COLO829 (cell line): ENCODE measurements at places on chromosomes 7 and 10.

DNA sequence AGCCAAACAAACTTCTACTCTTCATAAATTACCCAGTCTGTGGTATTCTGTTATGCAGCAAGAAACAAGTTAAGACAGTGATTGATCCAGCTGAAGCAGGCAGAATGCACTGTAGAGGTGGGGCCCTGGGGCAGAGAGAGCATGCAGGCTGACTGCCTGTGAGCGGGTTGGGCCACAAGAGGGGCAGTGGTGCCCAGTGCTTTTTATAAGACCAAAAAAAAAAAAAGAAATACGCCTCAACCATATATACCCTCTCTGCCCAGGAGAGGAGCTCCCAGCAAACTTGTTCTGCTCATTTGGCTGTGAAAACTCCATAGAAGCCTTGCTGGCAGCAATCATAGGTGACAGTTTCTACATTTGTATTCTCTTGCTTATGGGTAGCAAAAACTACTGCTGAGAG, 104.7 kb downstream of the SORBS1 start:
- DNase-seq: no peak

GRCh38 chr7:115409682-115410433, 488.0 kb downstream of the MDFIC start:
- no peak for DNase-seq

DNA sequence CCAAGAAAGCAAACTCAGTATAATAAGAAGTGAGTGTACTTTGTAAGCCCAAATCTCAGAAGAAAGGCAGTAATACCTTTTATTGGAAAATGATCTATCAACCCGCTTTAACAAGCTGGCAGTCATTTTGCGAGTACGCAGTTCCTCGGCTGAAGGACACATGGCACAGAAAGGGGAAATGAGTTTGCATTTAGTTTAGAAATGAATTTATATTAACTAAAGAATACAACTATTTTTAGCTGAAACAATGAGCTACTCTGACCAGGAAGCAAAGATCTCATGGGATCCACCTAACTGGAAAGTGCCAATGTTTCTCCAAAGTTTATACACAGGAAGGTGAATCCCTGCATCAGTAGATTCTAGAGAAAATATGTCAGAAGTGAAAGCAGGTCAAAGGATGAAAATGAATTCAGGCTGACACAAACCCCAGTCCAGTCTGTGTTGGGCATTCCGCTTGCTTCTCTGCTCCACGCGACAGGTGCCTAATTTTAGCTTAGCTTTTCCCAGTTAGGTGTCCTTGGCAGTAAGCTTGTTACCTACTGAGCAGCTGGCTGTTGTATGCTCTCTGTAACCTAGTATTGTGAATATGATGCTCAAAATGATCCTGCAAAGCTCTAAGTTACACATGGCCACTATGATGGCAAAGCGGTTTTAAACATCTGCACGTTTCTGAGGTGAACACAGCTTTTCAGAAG, 112.8 kb downstream of the LARP4B start:
- no peak for DNase-seq

- DNase-seq: no peak
Observed at GRCh38 chr10:78771260-78771659, 297.5 kb upstream of the ZMIZ1 start.

DNA sequence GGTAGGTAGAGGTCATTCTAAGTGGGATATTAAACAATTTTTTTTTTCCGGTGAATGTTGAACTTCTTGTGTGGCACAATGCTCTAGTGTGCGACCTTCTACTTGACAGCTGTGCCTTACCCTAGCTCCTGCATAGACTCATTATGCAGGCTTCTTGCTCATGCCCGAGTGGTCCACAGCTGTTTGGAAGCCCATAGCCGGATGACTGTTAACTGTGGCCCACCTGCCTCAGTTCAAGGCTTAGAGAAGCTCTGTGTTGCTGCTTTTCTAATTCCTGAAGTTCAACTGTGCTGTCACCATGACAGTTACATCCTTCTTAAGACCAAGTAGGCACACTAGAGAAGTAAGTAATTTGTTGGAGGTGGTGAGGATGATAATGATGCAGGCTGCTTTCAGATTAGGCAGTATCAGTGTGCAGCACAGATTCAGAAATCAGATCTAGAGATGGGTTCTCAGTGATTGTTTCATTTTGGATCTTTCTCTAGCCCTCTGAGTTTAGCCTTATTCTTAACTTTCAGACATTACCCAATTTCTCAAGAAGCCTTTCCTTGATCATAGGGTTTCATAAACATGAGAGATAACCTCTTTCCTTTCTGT, 278.4 kb downstream of the PHF14 start:
- no peak for DNase-seq

DNA sequence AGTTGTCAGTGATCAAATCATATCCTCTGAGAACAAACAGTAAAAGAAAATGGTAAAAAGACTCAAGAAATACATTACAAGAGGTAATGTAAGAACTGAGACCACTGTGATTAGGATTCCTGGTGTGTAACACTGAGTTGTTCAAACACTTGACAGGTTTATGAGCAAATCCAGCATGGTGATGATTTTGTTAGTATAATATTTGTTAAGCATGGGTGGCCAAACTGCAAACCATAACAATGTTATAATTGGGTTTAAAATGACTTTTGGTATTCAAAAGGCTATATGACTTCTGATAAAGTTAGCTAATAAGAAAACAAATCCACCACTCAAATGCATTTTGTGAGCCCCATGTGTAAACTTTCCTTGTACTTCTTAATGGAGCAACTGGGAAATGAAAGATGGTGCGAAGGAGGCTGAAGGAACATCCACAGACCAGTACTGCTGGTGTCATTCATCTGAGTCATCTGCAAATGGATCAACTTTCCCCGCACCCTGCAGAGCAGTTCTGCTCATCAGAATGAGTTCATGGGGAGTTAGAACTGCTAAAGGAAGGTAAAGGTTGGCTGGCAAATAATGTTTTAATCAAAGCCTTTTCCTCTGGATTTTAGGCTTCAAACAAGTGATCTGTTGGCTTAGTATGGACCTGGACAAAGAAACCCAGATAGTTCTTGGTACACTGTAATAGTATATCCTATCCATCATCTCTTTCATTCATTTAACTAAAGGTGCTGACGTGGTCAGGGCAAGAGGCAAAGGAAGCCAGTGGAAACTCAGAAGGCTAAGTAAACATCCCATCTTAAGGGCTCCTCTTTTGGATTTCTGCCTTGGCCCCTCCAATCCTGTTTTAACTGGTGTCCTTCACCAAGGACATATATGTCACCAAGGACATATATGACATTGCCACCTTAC, 45.0 kb downstream of the AFAP1L2 start:
- DNase-seq: no peak

DNA sequence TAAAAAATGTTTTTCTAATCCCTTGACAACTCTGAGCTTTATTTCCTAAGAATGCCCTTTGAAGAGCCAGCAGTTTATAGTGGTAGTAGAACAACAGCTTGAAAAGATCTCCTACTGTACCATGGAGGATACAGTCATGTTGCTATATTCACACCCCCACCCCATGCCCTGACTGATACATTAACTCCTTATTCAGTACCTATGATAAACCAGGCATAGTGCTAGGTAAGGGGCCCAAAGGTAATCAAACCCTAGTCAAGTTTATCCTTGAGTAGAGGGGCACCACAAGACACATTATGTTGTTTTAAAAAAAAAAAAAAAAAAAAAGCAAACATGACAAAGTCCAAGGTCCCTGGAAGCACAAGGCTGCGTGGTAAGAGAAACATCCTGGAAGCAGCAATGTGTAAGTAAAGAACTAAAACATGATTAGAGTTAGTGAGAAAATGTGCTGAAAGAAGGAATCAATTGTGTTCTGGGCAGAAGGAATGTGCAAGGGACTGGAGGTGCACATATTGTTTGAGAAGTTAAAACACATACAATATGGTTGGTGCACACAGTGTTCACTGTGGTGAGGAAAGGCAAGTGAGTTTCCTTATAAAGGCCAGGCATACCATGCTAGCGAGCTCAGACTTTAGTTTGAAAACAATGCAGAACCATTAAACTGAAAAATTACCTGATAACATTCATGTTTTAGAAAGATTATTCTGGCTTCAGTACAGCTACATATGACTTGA, 51.2 kb downstream of the PDE1C start:
- no peak for DNase-seq

DNA sequence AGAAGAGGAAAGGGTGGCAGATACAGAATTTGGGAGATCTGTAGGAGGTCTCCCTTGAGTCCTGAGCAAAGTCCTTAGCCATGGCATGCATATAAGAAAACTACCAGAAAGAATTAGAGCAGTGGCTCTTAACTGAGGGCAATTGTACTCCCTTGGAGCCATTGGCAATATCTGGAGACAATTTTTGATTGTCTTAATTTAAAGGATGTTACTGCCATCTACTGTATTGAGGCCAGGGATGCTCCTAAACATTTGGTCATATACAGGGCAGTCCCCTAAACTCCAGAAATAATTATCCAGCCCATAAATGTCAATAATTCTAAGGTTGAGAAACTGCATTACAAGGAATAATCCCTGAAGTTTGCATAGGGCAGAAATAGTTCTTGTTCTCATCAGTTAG, 136.4 kb upstream of the ODAD2 start:
- no peak for DNase-seq

DNA sequence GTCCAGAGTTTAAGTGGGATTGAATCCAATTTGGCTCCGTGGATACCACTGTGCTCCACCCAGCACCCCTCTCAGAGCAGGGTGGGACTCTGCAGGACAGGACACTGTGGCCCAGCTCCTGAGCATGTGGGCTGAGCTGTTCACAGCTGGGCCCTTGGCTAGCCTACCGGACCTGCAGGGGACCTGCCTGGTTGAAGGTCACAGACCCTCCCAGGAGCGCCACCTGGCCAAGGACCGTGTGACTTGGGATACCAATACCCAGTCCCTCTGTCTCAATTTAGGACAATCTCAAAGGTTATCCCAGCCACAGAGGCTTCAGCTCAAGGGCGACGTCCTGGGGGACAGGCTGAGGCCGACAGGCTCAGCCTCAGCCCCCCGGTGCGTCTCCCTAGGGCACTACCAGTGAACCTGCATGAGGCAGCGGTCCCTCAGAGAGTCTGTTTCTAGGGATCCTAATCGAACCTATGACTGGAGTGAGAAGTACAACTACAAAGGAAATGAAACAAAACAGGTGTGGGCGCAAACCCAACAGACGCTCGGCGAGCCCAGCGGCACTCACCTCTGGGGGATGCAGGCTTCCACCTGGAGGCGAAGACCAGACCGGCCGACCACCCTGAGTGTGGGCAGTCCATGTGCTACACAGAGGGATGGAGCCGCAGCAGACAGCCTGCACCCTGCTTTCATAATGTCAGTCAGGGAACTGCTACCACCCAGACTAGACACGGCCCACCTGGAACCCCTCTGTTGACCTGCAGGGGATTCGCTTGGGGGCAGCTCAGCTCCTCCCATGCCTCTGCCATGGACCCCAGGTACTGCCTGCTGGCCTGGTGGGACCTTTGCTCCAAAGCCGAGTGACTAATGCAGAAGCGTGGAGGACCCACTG, 103.7 kb downstream of the PAXIP1 start:
- no peak for DNase-seq

- no peak for DNase-seq
Observed at GRCh38 chr10:34884272-34884952, 69.3 kb upstream of the PARD3 start.

DNA sequence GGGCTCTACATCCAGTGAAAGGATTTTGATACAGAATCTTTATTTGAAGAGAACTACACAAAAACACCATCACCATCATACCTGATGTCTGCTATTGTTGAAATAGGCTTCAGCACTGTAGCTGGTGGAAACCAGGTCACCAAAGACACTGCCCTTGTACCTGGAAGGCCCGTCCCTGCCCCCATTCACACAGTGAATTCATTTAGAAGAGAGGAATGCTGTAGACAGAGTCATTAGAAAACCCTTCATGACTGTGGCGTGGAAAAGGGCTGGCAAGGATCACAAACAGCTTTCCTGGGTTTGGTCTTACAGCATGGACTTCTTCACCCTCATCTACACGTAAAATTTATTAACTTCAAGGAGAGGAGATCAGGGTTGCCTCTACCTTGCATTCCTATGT, 202.0 kb upstream of the NRP1 start:
- no peak for DNase-seq

GRCh38 chr7:73988197-73988596, 39.8 kb upstream of the ELN start:
- DNase-seq: peak; percentile 95

DNA sequence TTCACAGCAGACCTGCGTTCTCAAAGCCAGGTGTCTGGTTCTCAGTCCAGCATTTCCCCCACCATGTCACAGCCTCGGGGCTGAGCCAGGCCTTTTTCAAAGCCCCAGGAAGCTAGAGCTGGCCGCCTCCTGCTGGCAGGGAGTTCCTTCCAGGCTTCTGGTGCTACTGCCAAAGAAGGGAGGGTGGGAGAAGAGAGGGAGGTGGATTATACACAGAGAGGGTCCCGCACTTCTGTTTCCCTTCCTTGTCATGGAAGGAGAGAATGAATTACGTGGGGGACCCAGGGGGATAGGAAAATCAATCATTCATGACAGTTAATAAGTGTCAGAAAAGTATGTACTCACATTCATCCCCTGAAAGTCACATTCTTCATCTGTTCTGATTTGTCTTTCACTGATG, 600 bp upstream of the LGI1 start:
- DNase-seq: no peak

- no peak for DNase-seq
Observed at GRCh38 chr7:49805371-49806007, 32.1 kb downstream of the VWC2 start.

DNA sequence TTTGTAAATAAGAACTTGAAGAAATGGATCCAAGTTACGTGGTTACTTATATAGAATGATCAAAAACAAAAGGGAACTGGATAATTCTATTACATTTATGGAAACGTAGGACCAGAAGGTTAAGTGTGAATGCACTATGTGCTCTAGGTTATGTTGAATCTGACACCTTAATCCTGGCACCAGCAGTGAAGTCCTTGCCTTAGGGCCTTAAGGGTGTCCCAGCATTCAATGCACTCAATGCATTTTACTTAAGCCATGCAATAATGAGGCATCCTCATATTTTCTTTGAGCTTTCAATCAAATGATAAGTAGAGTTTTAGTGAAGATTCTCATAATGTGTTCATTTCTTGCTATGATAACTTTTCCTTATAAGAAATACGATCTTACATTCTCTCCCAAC, 178.3 kb upstream of the AGR3 start:
- DNase-seq: no peak

DNA sequence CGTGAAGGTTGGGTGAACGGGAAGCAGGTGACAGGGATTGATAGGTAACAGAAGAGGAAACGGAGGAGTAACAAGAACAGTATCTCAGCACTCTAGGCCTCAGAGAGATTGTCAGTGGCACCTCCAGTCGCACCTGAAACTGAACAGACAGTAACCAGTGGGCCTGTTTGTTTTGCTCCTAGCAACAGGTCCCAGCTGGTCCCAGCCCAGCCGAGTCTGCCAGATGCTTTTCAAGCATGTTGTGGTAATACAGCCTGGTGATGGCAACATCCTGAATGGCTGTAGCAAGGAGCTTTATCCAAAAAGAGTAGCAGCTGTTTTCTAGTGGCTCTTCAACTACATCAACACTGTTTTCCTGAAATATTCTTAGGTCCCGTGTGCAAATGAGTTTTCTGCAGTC, 4.7 kb downstream of the CACNB2 start:
- no peak for DNase-seq

DNA sequence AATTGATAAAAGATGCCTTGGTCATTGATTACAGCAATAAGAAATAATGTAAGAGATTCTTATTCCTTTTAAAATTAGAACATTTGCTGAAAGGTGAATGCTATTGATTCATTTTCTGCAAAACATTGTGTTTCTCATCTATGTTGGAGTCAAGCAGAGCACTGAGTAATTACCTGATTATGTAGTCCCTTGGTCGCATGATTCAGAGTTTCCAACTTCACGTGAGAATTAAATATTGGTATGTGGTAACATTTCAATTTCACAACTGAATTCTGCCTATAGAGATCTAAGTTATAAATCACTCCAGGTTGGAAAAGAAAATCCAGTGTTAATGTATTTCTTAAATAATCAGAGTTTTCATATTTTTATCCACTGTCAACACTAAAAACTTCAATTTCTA, 701.4 kb downstream of the PHTF2 start:
- DNase-seq: no peak
